Activated CD4-positive, alpha-beta T cell treated with anti-CD3 and anti-CD28 coated beads, Interleukin-10, Interleukin-2, amounts not matched to agents 100 ng/mL and 50 ng/mL, durations not matched to agents 16 hours and 8 hours (primary cell): ENCODE measurements at places on chromosomes 7 and 10.

DNA sequence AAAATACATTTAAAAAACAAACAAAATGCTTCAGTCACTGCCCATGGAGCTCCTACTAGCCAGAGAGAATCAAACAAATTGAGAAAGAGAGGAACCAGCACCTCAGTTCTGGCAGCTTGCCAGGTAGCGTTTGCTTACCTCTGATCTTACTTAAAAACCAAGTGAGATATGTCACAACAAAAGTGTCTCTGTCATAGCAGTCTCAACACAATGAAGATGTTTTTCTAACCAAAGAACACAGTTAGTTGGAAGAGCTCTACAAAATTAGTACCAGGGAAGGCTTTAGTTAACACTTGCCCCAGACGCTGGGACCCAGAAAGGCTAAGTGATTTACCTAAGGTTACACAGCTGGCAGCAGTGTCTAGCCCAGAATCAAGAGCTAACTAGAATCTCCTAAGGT lies 3.4 kb downstream of the DOCK4 start:
- DNase-seq: no peak

DNA sequence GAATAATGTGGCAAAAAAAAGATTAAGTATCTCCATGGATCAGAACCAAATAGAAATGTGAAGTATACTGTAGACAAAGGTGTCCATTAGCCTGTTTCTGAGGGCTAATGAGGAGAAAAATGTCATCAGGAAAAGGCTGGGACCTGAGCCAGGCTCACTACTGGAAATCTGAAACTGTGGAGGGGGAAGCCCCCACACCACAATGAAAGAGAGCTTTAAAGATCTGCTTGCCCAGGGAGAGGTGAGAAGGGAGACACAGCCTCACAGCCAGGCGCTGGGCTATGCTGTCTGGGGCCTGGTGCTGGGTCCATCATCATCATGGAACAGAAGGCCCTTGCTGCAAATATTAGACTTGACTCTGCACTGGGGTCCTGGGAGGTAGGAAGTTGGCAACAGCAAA lies 90.4 kb downstream of the OSBPL3 start:
- DNase-seq: no peak

GRCh38 chr10:16445770-16446469 lies 9.1 kb downstream of the PTER start:
- DNase-seq: no peak

DNA sequence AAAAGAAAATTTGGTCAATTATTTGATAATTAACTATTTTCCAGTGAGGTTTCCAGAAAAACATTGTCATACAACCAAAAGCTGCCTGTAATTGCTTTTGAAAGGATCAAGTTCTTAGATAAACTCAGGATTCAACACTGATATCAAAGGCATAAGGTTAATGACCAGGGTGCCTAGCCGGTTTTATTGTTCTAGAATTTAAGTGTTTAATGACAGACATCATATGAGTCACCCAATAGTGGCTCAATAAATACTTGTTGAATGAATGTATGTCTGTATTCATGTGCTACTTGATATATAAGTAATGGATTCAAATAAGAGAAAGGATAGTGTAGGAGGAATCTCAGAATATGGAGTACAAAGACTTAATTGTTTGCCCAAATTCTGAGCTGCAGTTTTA lies 196.1 kb upstream of the LRGUK start:
- DNase-seq: no peak

GRCh38 chr10:95211606-95212279 lies 17.7 kb downstream of the ACSM6 start:
- DNase-seq: no peak

DNA sequence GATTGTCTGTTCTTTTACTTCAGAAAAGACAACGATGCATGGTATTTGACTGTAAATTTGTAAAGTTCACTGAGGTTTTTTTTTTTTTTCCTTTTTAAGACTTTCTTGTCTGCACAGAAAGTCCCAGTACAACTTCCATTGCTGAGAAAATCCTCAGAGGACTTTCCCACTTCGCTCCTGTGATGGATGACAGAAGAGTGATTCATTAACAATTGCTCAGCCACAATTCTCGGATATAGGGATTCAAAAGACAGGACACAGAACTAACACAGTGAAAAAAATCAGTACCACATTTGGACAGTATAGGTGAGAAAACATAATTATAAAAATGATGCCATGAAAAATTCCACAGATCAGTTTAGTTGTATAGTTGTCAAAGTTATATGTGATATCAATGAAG lies 48.0 kb downstream of the SEC23IP start:
- no peak for DNase-seq

DNA sequence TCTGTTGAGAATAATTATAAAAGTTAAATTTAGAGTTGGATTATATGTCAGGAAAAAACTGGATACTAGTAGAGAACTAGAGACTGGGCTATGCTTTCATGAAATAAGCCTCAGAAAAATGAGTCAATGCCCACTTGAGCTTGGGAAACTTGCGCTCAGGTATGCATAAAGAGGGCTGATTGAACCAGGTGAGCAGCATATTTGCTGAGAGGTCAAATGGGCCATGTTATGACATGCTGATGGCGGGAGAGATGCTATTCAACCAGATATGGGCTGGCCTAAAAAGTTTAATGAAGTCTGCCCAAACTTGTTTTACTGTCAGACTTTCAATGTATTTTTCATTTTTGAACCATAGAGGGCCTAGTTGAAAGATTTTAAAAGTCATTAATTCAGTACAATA lies 837.6 kb upstream of the GHITM start:
- DNase-seq: no peak

DNA sequence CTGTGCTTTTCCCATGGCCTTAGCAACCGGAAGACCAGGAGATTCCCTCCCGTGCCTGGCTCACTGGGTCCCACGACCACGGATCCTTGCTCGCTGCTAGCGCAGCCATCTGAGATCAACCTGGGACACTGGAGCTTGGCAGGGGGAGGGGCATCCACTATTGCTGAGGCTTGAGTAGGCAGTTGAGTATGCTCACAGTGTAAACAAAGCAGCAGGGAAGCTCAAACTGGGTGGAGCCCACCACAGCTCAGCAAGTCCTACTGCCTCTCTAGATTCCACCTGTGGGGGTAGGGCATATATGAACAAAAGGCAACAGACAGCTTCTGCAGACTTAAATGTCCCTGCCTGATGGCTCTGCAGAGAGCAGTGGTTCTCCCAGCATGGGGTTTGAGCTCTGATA lies 697.0 kb downstream of the SORCS1 start:
- no peak for DNase-seq

GRCh38 chr10:997266-998022 lies 9.2 kb downstream of the GTPBP4 start:
- no peak for DNase-seq

DNA sequence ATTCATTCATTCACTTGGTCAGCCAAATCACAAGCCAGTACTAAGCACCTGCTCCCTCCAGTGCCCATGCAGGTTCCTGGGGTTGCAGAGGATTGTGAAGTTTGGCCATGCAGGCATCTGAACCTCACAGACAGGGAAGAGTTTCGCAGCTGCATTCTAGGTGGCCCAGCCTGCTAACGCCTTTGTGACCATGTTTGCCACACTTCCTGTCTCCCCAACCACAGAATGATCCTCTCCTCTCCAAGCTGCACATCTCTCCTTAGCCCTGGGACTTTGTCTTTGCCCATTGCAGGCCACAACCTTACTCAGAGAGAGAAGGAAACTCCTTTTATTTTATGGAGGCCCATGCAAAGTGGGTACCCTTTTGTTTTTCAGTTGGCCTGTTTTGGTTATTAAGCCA lies 31.8 kb downstream of the EPDR1 start:
- DNase-seq: no peak

GRCh38 chr10:117546020-117546580 lies 3.6 kb downstream of the EMX2 start:
- no peak for DNase-seq

- peak; percentile 31 for DNase-seq
These were observed 33.4 kb downstream of the OGDH start for GRCh38 chr7:44639671-44640321.

DNA sequence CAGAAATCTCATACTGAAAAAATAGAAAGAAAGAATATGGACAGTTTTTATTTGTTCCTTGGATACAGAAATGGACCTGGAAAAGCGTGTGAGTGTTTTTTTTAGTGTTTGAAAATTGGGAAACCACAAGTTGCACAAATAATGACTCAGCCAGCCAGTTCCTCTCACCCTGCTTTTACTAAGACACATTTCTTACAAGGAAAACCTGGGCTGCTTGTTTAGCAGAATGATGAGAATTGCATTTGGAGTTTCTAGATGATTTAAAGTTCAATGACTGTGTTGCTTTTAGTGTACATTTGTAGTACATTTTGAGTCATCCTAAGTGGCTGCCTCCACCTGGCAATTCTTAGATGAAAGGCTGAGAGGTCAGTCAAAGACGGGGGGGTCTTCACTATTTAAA lies 218.7 kb downstream of the ABCA13 start:
- peak; percentile 57 for DNase-seq

GRCh38 chr10:53664282-53665019 lies 891.9 kb upstream of the MBL2 start:
- no peak for DNase-seq

GRCh38 chr10:97222326-97222961 lies 36.7 kb upstream of the SLIT1 start:
- DNase-seq: no peak

GRCh38 chr7:68122801-68123200 lies 1126.2 kb downstream of the TYW1 start:
- no peak for DNase-seq

DNA sequence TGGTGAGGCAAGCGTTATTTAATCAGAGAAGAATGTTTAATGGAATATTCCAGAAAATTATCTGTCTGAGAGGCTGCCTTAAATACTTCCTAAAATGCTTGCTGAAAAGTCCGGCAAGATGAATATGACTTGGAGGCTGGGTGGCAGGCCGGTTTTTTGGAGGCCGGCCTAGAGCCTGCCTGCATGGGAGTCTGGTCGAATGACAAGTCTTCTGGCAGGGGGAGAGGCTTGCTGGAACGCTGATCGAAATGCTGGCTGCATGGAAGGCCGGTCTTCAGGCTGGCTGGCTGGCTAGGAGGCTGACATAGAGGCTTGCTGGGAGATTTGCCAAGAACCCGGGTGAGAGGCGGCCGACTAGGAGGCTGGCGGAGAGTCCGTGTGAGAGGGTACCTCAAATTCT lies 135.7 kb downstream of the OR13A1 start:
- DNase-seq: no peak

DNA sequence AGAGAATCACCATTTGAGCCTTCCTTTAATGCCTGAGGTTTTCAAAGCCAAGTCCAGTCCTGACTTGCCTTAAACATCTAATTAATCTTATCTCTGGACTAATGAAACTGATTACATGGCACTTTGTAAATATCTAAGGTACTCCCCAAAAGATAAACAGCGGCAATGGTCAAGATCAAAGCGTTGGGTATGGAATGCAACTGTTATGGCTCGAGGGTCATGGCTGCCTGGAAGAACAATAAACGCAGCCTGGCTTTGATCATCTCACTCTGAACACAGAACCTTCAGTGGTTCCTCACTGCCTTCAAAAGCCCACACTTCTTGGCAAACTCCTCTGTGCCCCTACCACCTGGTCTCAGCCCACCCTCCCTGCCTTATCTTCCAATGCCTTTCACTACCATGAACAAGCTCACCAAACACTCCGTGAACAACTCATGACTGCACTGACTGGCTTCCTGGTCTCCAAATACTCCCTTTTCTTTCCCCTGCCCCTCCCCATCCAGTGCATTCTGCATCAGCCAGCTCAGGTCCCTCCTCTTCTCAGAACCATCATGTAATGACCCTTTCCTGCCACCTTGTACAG lies 150.2 kb upstream of the NFE2L3 start:
- no peak for DNase-seq

DNA sequence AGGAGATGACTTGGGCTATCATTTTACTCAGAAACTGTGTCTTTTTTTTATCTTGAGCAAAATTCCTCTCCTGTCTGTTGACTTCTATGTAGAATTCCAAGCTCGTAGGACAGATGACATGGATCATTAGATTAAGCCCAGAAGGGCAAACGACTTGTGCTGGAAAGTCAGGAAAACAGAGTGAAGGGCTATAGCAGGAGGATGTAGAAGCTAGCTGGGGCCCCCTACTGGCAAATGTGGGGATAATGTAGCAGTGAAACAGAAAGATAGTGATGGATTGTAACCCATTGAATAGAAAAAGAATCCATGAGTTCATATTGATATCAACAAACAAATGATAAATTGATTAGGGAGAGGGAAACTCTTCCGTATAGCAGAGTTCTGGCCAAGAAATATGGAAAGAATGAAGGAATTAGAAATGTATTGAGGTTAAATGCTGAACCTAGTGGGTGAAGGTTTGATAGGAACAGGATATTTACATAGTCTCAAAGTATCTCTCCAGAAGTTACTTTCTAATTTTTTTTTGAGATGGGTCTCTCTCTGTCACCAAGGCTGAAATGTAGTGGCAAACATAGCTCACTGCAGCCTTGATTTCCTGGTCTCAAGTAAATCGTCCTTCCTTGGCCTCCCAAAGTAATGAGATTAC lies 103.6 kb downstream of the LYZL1 start:
- peak; percentile 40 for DNase-seq

DNA sequence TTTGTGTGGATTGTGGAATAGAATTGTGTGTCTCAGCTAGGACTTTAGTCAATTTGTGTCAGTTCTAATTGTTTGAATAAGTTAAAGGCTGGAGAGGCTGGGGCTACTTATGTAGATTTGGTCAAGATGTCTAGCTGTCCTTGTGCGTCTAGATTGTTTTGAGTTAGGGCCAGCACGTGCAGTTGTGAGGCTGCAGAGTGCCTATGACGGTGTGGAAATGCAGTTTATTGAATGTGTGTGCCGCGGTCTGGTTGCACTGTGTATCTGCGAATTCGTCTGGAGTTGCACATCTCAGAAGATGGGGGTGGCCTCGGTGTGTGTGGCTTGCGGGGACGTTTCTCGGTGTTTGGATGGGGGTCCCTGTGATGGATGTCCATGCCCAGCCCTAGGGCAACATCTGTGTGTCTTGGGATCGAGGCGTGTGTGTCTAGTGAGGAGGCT lies 10.2 kb downstream of the EMX2 start:
- no peak for DNase-seq

DNA sequence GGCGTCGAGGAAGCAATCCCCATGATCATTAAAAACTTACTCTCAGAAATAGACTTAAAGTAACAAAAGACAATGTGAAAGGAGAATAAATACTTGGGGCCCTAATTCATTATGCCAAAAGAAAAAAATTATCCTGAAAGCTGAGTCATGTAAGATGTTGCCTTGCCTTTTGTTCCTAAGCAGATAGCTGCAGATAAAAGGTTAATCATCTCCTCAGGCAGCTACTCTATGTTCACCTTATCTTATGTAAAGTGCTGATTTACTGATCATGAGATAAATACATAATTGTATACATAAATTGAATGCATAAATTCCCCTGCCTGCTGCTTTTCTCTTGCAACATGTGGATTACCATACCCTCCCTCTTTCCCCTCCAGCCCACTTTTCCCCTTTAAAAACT lies 28.1 kb upstream of the CREB3L2 start:
- no peak for DNase-seq

DNA sequence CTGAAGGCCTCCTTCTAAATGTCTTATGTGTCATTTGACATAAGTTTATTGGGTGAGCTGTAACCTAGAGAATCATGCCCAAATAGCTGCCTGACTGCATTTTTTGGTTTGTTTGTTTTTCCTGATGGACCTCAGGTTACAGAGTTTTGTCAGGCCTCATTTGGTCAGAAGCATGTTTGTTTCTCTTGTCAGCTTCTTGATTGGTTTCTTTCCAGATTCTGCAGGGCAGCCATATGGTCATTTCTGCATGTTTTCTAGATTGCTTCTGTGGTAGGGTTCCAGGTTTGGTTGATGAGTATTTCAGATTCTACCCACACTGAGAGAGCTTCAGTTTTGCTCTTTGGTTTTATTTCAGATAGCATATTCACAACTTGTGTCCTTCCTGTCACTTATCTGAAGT lies 28.0 kb downstream of the GLCCI1 start:
- DNase-seq: no peak

- no peak for DNase-seq
These were observed 5.0 kb downstream of the TWIST1 start for GRCh38 chr7:19112274-19113001.
